IPS DF 19.7 (cell line): ENCODE measurements at places on chromosomes 2 and 18.

- DNase-seq, result no peak
These were observed 109.2 kb downstream of the TMEM18 start for GRCh38 chr2:567865-568638.

DNA sequence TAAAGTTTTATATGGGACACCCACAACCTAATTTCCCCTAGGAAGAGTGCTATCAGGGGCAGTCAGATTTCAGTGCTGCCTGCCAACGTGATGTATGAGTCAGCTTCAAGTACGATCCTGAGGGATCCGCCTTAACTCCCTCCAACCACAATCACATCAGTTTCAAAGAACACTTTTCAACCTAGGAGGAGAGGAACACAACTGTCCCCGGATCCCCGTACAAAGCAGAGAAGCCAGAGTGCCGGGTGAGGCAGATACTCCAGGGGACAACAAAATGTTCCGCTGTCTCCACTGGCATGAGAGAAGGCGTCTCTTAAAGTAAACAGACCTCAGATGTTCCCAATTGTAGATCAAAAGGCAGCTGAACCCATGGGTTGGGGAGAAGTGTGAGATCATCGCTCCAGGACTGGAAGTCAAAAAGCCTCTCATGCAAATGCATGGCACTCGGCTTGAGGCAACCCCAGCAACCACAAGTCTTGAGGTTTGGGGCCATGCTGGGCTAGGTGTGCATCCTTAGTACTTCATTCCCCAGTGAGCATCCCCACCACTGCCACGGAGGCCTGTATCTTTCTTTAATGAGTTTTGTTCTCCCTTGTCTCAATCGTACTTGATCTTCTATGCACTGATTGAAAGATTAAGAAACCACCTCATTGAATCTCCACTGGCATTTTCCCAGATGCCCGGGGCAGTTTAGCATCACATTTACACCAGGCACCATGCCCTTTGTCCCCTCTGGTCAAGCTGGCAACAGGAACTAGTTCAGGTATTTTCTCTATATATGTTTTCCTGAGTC lies 91.0 kb upstream of the CCBE1 start:
- no peak for DNase-seq

DNA sequence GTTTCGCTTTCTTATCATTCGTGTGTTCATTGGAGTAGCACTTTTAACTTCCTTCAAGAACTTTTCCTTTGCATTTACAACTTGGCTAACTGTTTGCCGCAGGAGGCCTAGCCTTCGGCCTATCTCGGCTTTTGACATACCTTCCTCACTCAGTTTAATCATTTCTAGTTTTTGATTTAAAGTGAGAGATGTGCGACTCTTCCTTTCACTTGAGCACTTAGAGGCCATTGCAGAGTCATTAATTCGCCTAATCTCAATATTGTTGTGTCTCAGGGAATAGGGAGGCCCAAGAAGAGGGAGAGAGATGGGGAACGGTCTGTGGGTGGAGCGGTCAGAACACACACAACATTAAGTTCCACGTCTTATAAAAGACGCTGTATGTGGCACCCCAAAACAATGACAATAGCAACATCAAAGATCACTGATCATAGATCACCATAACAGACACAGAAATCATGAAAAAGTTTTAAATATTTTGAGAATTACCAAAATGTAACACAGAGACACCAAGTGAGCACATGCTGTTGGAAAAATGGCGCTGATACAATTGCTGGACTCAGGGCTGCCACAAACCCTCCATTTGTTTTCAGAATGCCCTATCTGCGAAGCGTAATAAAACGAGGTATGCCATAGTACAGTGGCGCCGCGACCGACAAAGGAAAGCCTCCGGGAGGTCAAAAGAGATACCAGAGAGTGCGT lies 553 bp downstream of the TIGD1 start:
- no peak for DNase-seq

DNA sequence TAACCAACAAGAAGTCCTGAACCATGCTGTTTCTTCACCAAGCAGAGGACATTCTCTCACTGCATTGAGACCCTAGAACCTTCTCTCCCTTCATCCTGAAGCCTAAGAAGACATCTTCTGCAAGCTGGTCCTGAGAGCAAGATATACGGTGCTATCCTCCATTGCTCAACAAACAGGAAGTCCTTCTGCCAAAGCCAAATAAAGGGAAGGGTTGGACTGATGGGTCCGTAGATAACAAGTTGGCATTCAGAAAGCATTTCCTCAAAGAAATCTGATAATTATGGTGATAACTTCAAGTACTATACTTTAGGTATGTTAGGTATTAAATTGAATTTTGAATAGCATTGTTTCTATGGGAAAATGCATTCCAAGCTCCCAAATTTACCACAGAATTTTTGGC lies 23.3 kb downstream of the GRB14 start:
- DNase-seq, result no peak

DNA sequence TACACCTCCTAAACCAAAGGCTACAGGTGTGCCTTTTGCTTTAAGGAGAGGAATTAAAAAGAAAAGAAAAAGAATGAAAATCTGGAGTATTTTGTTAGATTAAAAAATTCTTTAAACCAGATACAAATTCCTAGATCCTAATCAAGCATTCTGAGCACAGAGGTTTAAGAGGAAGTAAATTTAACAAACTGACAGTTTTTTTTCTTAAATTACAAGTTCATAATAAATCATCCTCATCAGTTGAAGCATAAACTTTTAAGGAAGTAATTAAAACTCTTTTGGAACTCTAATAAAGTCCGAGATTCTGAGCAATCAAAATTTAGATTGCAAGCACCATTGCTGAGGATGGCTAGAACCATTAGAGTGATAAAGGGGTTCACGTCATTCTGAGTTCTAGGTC lies 75.1 kb downstream of the POLE4 start:
- DNase-seq, result no peak

DNA sequence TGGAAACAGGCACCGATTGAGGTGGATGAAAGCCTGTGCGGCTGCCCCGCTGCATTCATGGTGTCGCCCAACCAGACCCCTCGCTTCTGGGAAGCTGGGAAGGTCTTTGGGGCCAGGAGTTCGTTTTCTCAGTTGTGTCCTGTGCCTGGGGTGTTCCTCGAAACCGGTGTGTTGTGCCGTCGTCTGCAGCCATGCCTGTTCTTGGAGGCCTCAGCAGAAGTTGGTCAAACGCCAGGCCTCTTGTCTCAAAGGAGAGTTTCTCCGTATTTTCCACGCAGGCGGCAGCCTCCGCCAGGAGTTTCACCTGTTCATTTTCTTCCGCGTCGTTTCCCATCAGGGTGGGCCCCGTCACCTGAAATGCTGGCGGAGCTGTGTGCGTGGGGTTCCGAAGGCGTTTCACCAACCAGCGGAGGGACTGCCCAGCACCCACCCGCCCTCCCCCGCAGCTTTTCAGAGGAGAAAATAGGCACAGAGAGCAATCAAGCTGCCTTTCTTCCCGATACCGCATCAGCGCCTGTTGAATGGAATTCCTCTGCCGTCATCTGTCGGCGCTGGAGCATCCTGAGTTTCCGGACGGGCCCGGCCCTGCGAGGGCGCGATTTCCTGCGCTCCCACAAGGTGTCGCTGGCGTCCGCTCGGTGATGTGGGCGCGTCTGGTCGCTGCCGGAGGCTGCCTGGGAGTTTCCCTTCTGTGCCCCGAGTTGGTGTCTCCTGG lies 17.0 kb upstream of the NFATC1 start:
- DNase-seq, result peak; percentile 45
